ENCODE measurements at places on chromosomes 1 and 21.

GRCh38 chr1:36560621-36561360, 78.1 kb upstream of the CSF3R start:
- DNase-seq: no peak

GRCh38 chr1:23123528-23123927, 45.1 kb downstream of the LUZP1 start:
- no peak for DNase-seq

GRCh38 chr1:170700842-170701615, 37.1 kb downstream of the PRRX1 start:
- DNase-seq: peak; percentile 10

DNA sequence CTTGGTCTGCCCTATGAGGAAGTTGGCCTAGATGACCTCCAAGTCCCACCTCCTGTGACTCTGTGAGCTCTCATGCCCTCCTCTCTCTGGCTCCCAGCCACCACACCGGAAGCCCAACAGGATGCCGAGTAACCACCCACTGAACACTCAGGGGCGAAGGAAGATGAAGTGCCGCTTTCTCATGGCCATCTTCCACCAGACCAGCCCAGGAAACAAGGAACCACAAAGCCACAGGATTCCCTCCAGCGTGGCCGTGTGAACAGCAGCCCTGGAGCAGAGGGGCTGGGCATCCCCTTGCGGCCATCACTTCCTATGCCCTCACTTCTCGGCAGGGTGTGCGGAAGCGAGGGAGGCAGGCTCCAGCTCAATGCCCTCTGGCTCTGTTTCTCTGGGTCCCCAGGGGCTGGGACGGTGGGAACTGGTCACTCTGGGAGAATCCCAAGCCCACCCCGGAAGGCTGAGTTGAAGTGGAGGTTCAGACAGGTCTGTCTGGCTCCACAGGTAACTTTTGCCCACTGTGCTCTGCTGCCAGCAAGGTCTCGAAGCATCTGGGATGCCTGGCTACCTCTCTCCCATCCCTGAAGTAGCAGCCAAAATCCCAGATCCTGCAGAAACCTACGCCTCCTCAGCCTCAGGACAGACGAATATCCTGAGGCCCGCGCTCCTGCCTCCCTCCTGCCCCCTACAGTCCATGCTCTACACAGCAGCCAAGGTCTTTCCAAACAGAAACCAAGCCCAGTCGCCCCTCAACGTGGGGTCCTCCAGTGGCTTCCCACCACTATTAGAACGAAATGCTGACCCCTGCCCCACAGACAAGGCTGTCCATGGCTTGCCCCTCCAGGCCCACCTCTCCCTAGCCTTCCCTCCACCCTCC, 44.2 kb upstream of the ECE1 start:
- DNase-seq: peak; percentile 94

DNA sequence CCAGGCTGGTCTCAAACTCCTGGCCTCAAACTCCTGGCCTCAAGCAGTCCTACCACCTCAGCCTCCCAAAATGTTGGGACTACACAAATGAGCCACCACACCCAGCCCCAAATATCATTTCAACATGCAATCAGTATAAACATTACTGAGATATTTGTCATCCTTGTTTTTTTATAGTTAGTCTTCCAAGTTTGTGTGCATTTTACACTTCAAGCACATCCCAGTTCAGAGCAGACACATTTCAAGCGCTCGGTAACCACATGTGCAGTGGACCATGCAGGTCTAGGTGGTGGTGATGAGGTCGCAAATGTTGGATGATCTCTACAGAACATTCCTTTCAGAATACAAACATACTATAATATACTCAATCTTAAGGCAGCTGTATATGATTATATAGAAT, 23.8 kb upstream of the APP start:
- DNase-seq: no peak

DNA sequence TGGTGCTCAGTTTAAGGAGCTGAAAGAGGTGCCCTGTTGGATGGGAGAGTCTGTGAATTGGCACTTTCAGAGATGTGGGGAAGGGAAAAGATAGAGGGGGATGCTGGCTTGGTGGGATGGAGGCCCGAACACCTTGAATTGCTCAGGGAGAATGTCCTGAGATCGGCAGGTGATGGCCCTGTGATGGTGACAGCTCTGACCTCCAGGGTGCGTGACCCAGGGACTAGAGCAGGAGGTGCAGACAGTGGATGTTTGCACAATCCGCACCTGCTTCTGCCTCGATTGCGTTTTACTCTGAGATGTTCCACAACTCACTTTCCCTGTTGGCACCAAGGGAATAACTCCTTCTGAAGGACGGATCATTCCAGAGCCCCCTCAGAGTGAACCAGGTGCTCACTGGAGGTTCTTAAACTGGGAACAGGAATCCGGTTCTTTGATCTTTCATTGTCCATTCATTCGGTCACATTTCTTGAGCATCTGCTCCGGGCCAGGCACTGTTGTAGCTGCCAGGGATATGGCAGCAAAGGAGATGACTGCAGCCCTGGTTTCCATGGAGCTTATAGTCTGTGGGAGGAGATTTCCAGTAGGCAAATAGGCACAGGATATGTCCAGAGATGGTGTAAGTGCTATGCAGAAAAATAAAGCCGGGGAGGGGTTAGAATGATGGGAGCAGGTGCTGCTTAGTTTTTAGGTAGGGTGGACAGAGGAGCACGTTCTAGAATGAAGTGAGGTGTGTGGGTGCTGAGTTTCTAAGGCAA, 226.6 kb upstream of the TMEM51 start:
- no peak for DNase-seq

DNA sequence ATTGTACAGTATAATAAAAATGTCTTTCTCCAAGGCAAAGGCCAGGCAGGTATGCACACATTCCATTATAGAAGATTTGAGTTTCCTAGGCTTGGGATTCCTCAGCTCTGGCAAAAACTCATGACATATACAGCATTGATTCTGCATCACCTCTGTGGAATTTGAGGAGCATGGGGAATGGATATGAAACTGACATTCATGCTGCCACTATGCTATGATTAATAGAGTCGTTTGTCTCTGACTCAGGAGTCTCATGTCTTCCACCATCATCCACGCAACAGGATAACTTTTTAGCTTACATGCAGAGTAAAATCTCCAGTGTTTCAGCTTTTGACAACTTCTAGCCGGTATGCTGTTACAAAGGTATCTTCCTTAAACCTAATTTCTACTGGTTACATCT, 49.8 kb upstream of the ADORA3 start:
- DNase-seq: peak; percentile 98

DNA sequence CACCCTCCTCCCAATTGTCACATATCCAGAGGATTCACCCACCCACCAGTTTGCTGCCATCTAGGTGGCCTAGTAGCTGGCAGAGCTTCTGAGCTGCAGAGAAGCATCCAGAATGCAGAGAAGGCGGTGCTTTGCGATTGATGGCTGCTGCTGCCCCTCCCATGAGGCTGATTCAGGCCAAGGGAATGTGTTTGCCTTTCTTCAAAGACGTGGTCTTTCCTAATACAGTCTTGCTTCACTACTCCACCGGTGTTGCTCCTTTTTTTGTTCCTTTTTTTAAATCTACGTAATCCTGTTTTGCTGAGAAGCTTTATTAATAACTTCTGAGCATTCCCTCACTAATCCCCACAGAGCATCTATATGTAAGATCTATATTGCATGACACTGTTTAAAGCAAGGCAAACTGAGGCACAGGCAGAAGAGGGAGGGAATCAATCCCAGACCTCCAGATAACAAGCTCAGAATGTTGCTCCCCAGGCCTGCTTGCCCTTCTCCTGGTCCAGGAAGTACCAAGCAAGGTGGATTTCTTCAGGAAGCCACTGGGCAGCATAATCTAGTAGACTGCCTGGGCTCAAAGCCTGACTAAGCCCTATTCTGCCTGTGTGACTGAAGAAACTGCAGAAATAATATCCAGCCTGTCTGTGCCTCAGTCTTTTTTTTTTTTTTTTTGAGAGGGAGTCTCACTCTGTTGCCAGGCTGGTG, 275.5 kb upstream of the FMN2 start:
- peak; percentile 90 for DNase-seq

GRCh38 chr1:69191335-69191734, 376.4 kb upstream of the LRRC7 start:
- no peak for DNase-seq

- DNase-seq: no peak
Measured at GRCh38 chr1:79744746-79745145, 738.2 kb upstream of the ADGRL4 start.

DNA sequence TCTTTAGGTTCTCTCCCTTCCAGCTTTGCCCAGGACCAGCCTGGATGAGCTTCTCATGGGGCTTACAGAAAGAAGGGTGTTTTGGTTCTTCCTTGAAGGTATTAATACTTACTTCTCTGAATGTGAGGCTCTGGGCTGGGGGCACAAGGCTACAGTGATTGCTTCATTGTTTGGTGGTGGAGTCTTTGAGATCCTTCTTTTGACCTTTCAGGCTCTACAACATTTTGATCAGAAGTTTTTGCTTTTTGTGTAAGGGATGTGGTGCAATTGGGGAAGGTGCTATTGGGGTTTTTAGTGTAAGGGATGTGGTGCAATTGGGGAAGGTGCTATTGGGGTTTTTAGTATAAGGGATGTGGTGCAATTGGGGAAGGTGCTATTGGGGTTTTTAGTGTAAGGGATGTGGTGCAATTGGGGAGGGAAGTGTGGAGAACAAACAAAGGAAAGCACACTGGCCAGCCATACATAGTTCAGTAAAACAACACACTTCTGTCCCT, 103.6 kb upstream of the IVNS1ABP start:
- no peak for DNase-seq

DNA sequence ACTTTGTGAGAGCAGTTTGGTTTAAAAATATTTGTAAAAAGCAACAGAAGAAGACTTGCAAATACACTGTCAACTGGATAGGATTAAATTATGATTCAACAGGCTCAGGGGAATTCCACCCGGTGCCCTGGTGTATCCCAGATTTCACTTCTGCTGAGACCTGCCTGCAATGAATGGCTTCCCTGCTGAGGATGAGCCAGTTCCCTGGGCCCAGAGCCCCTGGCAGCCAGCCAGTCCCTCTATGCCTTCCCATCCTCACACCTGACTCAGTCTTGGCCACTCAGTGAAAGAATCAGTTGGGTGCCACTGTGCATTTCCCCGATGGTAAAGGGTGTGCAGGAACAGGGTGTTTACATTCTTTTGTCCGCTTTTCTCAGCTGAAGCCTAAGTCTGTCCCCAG, 64.4 kb downstream of the KCTD3 start:
- peak; percentile 46 for DNase-seq

- no peak for DNase-seq
Measured at GRCh38 chr1:44415013-44415412, 10.0 kb downstream of the RNF220 start.

- no peak for DNase-seq
Measured at GRCh38 chr1:115412733-115413132, 74.7 kb upstream of the NGF start.

DNA sequence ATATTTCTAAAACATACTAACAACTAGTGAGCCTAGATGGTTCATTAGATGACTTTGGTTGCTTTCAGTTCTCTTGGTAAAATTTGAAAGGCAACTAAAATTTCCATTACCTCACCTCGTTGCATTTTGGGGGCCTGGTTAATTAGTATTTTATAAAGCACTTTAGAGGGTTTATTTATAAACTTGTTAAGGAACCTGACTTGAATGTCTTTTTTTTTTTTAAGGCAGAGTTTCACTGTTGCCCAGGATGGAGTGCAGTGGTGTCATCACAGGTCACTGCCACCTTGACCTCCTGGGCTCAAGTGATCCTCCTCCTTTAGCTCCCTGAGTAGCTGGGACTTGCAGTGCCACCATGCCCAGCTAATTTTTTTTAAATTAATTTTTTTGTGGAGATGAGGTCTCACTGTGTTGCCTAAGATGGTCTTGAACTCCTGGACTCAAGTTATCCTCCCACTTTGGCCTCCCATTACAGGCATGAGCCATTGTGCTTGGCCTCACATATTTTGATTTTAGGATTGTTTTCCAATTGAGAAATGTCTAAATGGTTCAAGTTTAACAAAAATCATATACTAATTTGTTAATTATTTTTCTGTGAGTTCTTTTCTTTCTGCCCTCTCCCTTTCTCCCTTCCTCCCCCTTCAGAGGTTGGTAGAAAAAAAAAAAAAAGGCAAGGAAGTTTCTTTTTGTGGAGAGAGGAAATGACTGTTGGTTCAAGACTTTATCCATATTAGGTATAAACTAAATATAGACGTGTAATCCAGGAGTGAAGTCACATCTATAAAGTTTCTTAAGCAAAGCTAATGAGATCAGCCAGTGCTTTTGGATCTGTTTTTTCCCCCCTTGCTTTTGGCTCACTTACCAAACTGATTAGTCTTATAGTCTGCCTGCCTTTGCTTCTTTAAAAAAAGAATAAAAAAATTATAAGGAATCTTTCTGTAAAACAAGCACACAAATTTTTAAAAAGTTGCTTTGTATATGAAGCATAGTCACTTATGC, 24.7 kb downstream of the CLIC4 start:
- peak; percentile 91 for DNase-seq

- no peak for DNase-seq
Measured at GRCh38 chr1:235683653-235684052, 34.1 kb upstream of the GNG4 start.

GRCh38 chr1:11364170-11364569, 91.2 kb downstream of the UBIAD1 start:
- no peak for DNase-seq

DNA sequence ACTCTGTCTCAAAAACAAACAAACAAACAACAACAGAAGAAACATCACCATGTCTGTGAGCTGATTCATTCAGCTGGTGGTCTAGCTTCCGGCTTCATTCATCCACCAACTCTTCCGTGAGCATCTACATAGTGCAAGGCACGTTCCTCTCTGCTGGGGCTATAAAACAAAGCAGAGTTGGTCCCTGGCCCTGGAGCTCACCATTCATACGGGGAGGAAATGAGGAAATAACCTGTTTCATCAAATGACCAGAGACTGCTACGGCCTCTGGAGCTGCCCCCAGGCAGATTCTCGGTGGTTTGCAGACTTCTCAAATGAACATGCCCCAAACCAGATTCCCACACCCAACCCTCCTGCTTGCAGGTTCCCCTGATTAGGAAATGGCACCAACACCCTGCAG, 41.0 kb upstream of the ID3 start:
- DNase-seq: no peak

DNA sequence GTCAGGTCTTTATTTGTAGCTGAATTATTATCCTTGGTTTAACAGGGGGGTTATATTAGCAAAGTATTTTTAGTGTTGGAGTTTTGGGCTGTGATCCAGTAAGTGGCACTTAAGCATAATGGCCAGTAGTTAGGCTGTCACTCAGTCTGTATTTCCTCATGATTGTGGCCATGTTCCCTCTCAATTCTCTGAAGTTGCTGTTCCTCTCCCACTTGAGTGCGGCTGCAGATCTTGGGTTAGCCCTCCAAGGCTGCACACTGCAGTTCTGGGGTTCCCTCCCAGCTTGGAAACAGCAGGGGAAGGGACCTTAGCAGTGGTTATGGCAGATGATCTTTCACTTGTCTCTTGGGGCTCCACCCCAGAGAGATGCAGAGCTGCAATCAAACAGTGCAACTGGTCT, 23.2 kb upstream of the DENND1B start:
- no peak for DNase-seq

All from ELR (cell line).